ENCODE measurements at places on chromosomes 5 and 9.

- DNase-seq, result no peak
These were observed 97.9 kb downstream of the CRB2 start for GRCh38 chr9:123453831-123454321.

DNA sequence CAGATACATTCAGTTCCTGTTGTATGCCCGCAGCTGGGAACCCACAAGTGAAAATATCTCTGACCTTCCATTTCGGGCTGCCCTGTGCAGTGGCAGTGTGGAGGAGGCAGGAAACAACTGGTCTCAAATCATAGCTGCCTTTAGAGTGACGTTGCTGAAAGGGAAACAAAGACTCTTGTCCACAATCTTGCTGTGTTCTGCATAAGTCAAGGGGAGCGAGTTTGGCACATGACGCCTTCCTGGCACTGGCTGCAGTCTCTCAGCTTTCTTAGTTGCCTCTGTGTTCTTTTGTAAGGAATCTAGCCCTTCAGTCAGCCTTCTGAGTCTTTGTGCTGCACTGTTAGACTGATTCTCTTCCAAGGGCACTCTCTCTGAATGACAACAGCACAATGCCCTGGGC, 24.0 kb downstream of the ADAMTS16 start:
- no peak for DNase-seq

GRCh38 chr9:1049641-1050040, 516 bp upstream of the DMRT2 start:
- DNase-seq, result no peak

GRCh38 chr5:128536254-128537220, 1.5 kb downstream of the FBN2 start:
- DNase-seq, result no peak

DNA sequence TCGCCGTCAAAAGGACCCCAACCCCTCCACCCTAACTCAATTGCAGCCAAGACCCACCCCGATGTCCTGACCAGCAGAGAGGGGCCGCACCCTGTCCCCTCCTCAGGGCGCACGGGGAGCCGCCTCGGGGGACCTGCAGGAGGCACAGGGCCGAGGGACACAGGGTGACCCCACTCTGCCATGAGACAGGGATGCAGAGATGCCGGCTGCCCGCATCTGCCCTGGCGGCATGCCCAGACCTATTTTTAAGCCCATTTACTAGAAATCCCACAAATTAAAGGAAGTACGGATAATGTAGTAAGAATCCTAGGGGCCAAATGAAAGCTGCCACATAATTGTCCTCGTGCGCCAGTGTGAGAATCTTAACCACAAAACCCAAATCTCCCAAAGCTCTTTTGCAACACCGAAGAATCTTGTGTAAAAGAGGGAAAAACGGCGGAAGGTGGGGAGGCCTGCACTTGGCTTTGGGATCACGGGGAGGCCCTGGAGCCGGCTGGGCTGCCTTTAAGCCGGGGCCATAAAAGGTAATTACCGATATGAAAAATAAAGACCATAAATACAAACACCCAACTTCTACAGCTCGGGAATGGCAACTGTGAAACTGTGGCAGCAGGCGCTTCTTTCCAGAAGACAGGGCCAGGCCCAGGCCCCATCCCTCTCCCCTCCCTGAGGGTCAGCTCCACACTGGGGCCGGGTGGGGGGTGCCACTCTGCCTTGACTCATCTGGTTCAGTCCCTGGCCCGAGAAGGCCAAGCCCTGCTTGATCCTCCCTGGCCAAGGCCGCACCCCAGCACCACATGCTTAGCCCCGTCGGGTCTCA, 35.0 kb downstream of the NACC2 start:
- peak; percentile 74 for DNase-seq

DNA sequence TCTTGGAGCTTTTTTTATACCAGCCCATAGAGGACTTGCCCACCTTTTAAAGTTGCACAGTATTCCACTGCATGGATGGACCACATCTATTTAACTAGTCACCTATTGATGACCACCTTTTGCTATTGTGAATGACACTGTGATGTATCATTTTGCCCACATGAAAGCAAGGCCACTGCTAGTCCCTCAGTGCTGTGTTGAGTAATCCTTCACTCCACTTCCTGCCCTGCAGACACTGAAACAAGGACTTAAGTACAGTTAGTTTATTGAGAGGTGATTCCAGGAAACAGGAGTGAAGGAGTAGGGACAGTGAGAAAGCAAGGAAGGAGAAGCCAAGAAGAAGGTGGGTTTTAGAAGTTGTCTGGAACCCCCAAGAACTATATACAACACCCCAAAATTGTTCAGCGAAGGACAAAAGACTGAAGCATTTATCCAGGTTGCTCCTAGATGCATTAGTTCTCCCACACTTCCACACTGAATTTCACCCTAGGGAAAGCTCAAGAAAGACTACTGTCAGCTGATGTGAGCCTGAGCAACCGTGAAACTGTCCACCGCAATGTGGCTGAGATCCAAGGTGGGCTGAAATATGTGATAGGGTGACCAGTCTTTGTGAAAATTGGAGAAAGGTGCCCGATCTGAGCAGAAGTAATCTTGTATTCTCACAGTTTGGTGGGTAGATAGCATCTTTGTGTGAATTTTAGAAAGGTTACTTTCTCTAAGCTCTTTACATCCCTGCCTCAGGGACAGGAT, 45.2 kb upstream of the ANKRD31 start:
- DNase-seq, result peak; percentile 15

- no peak for DNase-seq
These were observed 35.2 kb upstream of the MIER3 start for GRCh38 chr5:56987171-56987570.

GRCh38 chr9:113675475-113675941, 200.6 kb upstream of the ZNF618 start:
- peak; percentile 91 for DNase-seq

- DNase-seq, result no peak
These were observed 16.0 kb downstream of the TERT start for GRCh38 chr5:1278656-1279442.

GRCh38 chr9:3884736-3885135, 358.9 kb upstream of the RFX3 start:
- no peak for DNase-seq

- no peak for DNase-seq
These were observed 31.9 kb downstream of the CCDC125 start for GRCh38 chr5:69300537-69301203.

- no peak for DNase-seq
These were observed 15.5 kb upstream of the ERMP1 start for GRCh38 chr9:5848372-5848882.

DNA sequence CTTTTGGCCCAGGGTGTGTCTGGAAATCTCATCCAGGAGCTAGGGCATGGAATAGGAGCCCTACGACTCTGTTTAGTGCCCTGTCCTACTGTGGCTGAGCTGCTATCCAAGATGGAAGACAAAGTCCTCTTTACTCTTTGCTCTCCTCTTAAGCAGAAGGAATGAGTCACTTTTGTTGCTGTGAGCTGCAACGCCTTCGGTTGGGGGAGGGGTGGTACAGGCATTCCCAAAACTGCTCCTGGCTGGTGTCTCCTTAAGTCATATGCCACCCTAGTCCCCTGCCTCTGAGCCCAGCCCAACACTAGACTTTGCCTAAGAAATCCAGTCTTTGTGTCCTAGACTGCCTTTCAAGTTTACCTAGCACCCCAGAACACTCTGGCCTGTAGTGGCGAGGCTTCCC, 99.9 kb downstream of the PRR16 start:
- no peak for DNase-seq
